ENCODE measurements at places on chromosomes 7 and 10.

- DNase-seq: no peak
These were observed 46.2 kb upstream of the PLCE1 start for GRCh38 chr10:93947524-93947923.

DNA sequence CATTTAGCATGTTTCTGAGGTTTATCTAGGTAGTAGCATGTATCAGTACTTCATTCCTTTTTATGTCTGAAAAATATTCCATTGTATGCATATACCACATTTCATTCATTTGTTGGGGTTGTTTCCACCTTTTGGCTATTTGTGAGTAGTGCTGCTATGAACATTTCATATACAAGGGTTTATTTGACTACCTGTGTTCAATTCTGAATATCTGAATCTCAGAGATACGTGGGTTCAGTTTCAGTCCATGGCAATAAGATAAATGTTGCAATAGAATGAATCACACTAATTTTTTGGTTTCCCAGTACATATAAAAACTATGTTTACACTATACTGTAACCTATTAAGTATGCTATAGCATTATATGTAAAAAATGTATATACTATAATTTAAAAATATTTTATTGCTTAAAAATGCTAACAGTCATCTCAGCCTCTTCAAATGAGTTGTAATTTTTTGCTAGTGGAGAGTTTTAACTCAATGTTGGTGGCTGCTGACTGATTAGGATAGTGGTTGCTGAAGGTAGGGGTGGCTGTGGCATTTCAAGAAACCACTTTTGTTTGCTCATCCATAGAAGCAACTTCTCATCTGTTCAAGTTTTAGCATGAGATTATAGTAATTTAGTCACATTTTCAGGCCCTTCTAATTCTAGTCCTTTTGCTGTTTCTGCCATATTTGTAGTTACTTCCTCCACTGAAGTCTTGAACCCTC lies 13.9 kb downstream of the PLEKHA1 start:
- no peak for DNase-seq

GRCh38 chr10:23535381-23535780 lies 96.5 kb downstream of the OTUD1 start:
- no peak for DNase-seq

GRCh38 chr7:24718431-24718831 lies 38.8 kb downstream of the GSDME start:
- no peak for DNase-seq

DNA sequence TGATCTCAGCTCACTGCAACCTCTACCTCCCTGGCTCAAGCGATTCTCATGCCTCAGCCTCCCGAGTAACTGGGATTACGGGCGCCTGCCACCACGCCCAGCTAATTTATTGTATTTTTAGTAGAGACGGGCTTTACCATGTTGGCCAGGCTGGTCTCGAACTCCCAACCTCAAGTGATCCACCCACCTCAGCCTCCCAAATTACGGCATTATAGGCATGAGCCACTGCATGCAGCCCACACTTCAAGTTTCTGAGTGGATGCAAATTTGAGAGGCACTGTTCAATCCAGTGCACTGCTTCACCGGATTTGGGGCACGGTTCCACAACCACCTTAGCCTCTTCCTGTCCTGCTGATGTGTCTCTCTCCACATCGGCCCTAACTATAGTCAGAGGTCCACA lies 16.5 kb downstream of the CNPY1 start:
- no peak for DNase-seq

DNA sequence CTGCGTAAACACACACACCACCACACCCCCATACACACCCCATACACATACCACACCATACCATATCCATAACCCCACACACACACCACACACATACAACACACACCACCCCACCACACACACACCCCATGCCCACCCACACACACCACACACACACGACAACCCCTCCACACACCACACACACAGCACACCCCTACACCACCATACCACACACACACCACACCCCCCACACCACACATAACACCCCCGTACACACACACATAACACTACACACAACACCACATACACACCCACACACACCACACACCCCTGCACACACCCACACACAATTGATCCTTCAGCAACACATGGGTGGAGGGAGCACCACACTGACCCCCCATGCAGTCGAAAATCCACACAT lies 50.3 kb upstream of the BMS1 start:
- DNase-seq: no peak

GRCh38 chr10:44427479-44427878 lies 42.6 kb upstream of the CXCL12 start:
- DNase-seq: no peak

GRCh38 chr7:143388491-143389101 lies 7.5 kb downstream of the ZYX start:
- DNase-seq: no peak

Measured in activated CD4-positive, CD25-positive, alpha-beta regulatory T cell treated with anti-CD3 and anti-CD28 coated beads, Interleukin-2, amount 50 U/mL, for 16 hours (primary cell).